Kidney (tissue), 22 donors: ENCODE measurements at places on chromosomes 7 and 10. TPM values are rescaled to one million over a fixed set of nuclear protein-coding genes. Genes with fewer than 3 reads are reported as not detected.

Gene DGKI
- 1.3 TPM for total RNA-seq

Gene CTAGE6
- total RNA-seq, result 0.13 TPM

Gene HOGA1
- 28.8 TPM for total RNA-seq

GRCh38 chr7:112001091-112001826, 204.9 kb downstream of the DOCK4 start:
- no peak overlapping the region for H3K4me3 ChIP-seq
- H3K36me3 ChIP-seq, result no peaks in the 10 kb centered on the region
- no peaks in the 10 kb centered on the region for H3K4me1 ChIP-seq
- no peak overlapping the region for H3K27ac ChIP-seq
- no peak for DNase-seq
- H3K27me3 ChIP-seq, result no peaks in the 10 kb centered on the region
